ENCODE measurements at places on chromosomes 7 and 10. TPM values are rescaled to one million over a fixed set of nuclear protein-coding genes. Genes with fewer than 3 reads are reported as not detected.

GRCh38 chr10:79237454-79238157 is 109.7 kb upstream of the PPIF start:
- DNase-seq: peak; percentile 59

GRCh38 chr7:66933469-66933868 is 12.4 kb downstream of the TMEM248 start:
- no peak for DNase-seq

- DNase-seq: no peak
These were observed 27.6 kb upstream of the PIK3AP1 start for GRCh38 chr10:96747734-96748550.

DNA sequence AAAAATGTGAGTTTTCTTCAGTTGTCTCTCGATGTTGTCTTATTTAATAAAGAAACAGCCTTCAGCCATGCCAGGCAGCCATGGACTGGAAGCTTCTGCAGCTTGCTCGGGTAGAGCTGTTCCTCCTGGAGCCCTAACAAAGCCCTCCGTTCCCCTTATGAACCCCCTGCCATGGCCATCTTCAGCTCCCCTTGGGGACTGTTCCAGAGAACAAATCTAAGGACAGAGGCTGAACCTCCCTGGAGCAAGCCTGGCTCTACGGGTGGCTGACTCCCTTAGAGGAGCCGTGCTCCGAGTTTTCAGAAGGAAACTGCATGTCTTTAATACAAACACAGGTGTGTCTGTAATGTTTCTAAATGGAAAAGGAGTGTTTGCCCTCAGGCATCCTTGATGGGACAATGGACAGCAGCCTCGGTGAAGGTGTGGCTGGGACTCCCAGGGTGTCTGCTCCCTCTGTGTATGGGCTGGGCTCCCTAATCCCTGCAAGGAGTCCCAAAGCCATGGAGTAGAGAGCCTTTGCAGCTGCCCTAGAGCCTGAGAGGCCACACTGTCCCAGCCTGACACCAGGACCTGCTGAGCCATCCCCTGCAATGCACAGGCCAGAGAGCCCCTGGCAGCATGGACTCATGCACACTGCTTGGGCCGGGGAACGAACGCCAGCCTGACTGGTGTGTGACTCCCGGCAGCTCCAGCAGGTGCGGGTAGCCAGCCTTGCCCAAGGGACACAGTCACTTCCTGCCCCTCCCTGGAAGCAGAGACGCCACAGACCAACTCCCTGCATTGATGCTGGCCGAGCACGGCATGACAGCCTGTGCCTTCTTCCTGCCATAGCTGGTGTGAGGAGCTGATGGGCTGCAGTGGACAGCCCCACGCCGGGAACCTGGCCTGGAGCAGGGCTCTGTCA is 381.8 kb downstream of the TCERG1L start:
- no peak for DNase-seq

GRCh38 chr10:93995598-93996271 is 2.0 kb downstream of the PLCE1 start:
- DNase-seq: peak; percentile 74

- no peak for DNase-seq
These were observed 110.6 kb downstream of the ABLIM1 start for GRCh38 chr10:114547514-114547913.

DNA sequence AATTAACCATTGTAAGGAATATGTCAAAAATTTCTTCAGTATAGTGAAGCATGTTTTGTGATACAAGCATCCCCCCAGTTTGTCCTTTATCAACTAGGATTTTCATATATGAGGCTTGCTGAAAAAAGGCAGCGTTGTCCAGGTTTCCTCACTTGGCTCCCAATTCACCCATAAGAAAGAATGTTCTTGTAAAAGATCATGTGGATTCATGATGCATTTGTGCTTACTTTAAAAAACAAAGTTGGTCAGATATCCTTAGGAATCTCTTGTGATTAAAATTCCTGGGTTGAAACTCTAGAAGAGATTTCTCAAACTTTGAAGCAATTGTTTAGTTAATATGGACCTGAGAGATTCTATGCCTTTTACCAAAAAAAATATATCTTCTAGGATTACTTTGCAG is 181.8 kb downstream of the KIAA1217 start:
- no peak for DNase-seq

DNA sequence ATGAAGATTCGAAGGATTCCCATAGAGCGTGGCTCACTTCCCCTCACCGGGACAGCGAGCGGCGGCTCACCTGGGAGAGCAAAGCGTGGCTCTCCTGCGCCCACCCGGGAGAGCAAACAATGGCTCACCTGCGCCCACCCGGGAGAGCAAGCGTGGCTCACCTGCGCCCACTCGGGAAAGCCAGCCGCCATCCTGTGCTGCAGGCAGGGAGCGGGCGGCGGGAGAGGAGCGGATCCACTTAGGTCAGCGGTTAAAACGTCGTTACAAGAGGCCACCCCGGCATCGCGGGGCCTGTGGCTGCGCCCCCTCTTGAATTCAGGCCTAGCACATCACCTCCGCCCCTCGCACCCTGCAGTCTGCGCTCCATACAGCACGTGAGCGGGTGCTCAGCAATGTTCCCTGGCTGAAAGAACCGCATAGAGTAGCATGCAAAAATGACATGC is 461 bp upstream of the FIGNL1 start:
- peak; percentile 24 for DNase-seq

GRCh38 chr7:101885597-101885955 is 68.2 kb downstream of the CUX1 start:
- DNase-seq: no peak

DNA sequence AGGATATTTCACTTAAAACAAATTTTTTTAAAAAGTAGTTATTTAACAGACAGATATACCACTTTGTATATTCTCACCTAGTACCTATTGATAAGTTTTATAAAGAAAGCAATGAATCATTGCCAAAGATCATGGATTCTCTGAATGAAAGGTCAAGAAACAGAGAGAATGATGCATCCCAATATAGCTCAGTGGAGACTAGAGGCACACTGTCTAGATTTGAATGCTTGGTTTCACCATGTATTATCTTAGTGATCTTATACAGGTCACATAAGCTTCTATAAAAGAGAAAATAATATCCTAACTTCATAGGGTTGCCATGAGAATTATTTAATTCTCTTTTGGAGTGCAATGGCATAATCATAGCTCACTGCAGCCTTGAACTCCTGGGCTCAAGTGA is 87.0 kb upstream of the LRRN3 start:
- DNase-seq: no peak

DNA sequence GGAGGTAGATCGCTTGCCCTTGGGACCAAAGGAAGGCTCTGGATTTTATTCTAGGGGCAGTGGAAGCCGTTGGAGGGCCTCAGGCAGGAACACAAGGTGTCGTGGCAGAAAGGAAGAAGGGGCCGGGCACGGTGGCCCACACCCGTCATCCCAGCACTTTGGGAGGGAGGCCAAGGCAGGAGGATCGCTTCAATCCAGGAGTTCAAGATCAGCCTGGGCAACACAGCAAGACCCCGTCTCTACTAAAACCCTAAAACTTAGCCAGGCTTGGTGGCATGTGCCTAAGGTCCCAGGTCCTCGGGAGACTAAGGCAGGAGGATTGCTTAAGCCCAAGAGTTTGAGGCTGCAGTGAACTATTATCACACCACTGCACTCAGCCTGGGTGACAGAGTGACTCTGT is 5.2 kb upstream of the PDGFA start:
- DNase-seq: no peak

DNA sequence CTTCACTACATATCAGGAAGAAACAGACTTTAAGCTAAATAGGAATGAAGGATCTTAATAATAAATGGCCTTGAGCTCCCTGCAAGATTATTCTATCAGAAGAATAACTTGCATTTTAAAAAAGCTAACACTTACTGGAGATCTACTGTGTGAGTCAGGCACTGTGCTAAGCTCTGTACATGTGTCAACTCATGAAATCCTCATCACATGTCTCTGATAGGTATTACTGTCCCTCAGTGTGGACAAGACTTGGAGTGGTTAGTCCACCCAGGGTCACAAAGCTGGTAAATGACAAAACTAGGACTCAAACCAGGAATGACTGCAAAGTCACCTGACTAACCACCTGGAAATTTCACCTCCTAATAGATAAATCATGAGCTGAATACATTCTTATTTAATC is 57.1 kb upstream of the KCTD7 start:
- no peak for DNase-seq

DNA sequence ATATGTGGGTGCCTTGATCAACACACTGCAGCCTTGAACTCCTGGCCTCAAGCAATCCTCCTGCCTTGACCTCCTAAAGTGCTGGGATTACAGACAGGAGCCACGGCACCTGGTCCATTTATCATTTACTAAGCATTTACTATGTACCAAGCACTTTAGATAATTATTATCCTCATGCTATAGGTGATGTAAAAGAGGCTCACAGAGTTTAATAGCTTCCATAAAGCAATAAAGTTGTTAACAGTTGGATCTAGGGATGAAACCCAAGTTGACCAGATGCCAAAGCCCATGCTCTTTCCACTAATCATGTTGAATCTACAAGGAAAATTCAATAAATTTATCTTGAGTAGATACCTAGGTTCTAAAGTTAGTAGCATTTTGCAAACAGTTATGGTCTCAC is 5.0 kb downstream of the NAPEPLD start:
- DNase-seq: no peak

DNA sequence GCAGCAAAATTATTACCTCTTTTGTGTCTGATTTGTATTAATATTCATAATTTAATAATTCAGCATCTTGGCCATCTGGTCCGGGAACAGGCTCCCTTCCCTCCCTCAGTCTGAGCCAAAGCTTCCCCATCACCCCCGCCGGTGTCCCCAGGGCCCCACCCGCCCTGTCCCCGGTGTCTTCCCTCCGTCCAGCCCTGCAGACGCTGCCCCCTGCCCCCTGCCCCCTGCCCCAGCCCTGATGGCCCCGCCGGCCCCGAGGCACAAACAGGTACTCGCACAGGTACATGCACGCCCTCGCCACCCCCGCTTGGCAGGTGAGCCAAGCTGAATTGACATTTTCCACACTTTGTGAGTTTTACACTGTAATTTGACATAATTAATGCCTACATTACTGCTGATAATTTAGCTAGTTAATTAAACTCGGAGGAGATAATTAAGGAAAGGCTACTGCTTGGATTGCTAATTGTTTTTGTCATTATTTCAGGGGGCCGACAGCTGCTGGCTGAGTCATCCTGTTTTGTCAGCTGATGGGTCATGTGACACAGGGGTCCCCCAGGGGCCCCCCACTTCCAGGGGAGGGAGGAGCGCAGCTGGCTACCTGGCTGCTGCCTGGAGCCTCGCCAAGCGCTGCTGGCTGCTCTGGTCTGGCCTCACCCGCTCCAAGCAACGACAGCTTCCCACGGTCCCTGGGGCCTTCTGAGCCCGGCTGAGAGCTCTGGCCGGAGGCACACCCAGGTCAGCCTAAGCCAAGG is 36.6 kb downstream of the MICALL2 start:
- peak; percentile 42 for DNase-seq

DNA sequence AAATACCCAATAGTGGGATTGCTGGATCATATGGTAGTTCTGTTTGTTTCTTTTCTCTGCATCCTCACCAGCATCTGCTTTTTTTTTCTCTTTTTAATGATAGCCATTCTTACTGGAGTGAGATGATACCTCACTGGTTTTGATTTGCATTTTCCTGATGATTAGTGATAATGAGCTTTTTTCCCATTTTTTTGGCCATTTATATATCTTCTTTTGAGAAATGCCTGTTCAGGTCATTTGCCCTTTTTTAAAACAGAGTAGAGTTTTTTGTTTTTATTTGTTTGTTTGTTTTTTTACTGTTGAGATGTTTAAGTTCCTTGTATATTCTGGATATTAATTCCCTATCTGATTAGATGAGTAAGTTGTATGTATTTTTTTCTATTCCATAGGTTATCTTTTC is 205.8 kb upstream of the KAT6B start:
- DNase-seq: no peak

DNA sequence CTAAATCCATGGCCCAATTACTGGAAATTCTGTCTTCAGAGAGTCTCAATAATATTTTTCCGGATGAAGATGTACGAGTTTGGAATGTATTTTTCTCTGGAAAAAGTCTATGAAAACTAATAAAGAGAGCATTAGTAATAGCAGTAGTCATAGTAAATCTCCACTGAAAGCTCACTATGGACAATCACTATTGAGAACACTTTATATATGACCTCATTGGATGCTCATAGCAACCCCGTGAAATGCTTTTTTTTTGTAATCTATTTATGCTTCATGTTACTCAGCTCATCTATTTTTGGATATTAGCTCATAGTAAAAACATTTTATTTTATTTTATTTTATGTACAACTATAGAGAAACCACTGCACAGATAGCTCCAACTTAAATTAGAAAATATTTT is 94.3 kb upstream of the MYO3A start:
- no peak for DNase-seq

DNA sequence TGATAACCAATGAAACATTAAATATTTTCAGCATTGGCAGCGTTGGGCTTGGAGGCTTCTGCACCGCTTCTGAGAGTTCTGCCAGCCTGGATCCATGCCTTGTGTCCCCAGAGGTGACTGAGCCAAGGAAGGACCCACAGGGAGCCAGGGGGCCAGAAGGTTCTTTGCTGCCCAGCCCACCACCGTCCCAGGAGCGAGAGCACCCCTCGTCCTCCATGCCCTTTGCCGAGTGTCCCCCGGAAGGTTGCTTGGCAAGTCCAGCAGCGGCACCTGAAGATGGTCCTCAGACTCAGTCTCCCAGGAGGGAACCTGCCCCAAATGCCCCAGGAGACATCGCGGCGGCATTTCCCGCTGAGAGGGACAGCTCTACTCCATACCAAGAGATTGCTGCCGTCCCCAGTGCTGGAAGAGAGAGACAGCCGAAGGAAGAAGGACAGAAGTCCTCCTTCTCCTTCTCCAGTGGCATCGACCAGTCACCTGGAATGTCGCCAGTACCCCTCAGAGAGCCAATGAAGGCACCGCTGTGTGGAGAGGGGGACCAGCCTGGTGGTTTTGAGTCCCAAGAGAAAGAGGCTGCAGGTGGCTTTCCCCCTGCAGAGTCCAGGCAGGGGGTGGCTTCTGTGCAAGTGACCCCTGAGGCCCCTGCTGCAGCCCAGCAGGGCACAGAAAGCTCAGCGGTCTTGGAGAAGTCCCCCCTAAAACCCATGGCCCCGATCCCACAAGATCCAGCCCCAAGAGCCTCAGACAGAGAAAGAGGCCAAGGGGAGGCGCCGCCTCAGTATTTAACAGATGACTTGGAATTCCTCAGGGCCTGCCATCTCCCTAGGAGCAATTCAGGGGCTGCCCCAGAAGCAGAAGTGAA is 93.9 kb downstream of the TACC2 start:
- DNase-seq: no peak

GRCh38 chr7:55474944-55475854 is 97.1 kb downstream of the VOPP1 start:
- no peak for DNase-seq

GRCh38 chr7:151191544-151191943 is 4.5 kb upstream of the ASB10 start:
- no peak for DNase-seq

GRCh38 chr7:57305192-57305748 is 144.7 kb upstream of the ZNF716 start:
- no peak for DNase-seq

GOLGA7B gene
- total RNA-seq: 1.0 TPM

AFAP1L2 gene
- 21.0 TPM for total RNA-seq

MCM10 gene
- 1.8 TPM for total RNA-seq

WDR91 gene
- 28.0 TPM for total RNA-seq

ANXA8L1 gene
- 18.9 TPM for total RNA-seq

FAM53B gene
- 45.4 TPM for total RNA-seq

SFRP5 gene
- total RNA-seq: 12.8 TPM

CFAP70 gene
- total RNA-seq: 11.2 TPM

MEIG1 gene
- total RNA-seq: 1.2 TPM

TBL2 gene
- total RNA-seq: 48.2 TPM

DDX56 gene
- 67.5 TPM for total RNA-seq

EVX1 gene
- not detected for total RNA-seq

GIMAP1 gene
- total RNA-seq: 4.6 TPM

CPA2 gene
- not detected for total RNA-seq

BCL7B gene
- total RNA-seq: 58.6 TPM

EDRF1 gene
- 54.6 TPM for total RNA-seq

MAT1A gene
- total RNA-seq: 0.46 TPM

SLC16A9 gene
- 2.3 TPM for total RNA-seq

Data from lung (tissue), 17 donors.